ENCODE measurements at places on chromosomes 5 and 9.
A peak's percentile ranks its signal among the peaks of the same experiment; 100 is the strongest.

DNA sequence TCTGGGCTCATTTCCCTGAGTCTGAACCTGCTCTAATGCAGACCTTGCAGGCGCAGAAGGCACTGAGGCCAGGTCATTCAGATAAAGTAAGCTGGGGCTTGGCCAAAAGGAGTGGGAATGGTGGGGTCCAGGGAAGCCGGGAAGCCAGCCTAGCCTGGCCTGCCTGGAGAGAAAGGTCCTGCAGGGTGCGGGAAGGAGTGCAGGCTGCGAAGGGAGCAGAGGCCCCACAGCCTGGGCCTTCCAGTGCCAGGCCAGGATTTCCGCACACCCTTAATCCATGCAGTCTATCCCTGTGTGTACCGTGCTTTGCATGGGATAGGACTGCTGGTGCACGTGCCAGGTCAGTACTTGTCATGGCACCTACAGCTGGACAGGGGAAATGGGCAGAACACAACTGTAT, 3.6 kb upstream of the STING1 start:
- DNase-seq, result no peak

- no peak for DNase-seq
These were observed 14.4 kb downstream of the SLC12A7 start for GRCh38 chr5:1097381-1097987.

- DNase-seq, result peak; percentile 71
These were observed 96.4 kb downstream of the EBF1 start for GRCh38 chr5:159003045-159004030.

DNA sequence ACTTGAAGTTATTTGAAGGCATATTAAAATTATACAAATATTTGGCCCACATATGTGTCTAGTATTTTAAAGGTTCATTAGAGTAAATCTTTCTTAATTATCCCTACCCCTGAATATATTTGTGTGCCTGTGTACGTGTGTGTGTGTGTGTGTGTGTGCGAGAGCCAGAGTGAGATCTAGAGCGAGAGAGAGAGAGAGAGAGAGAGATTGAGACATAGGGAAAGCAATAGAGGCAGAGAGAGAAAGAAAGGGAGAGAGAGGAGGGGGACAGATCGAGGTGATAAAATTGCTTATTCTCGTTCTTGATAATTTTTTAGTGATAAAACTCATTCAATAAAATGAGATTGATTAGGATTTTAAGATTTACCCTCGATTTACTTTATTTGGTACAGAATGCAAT, 47.4 kb downstream of the ADAMTS19 start:
- DNase-seq, result no peak

DNA sequence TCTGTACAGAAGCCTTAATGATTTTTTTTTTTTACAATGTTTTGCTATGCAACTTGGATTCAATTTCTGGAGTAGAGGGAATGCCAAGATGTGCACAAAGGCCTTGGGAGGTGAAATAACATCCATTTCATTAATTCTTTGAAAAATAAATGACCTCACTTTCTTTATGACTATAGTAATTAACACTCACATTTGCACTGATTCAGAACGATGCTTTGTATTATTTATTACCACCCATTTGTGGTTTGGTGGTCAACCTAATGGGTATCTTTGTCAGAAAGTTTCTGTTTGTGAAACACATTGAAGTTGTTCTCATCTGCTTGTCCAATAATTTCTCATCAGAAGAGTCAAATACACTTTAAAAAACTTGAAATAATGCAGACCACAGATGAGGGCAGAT, 169.3 kb downstream of the NTRK2 start:
- DNase-seq, result no peak

DNA sequence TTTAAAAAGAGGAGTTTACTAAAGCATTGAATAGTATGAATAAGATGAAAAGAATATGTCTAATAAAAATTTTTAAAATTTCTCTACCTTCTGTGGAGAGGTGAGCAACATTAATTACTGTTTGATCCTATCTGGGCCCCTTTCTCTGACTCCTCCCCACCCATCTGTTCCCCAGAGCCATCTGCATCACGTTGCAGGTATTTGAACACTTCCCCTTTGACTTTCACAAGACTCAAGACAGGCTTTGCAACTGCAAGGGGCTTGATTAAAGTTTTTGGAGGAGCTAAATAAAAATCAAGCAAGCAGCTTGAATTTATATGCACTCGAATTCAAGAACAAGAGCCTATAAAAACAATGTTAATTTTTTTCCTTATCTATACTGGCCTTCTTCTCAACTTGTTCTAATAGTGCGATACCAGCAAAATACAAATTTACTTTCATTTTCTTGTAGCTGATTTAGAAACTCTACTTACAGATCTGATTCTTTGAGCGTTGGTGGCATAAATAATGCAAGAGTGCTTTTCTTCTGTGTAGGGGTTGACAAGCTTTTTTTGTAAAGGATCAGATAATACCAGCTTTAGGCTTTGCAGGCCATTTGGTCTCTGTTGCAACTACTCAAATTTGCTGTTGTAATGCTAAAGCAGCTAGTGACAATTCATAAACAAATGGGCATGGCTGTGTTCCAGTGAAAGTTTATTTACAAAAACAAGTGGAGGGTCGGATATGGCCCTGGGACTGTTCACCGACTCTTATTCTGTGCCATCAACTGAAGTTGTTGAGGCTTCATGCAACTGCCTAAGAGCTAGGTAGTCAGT, 21.2 kb downstream of the TXNDC8 start:
- DNase-seq, result no peak

GRCh38 chr9:82891321-82891720, 171.6 kb downstream of the RASEF start:
- no peak for DNase-seq

- DNase-seq, result no peak
These were observed 109.8 kb upstream of the TARS1 start for GRCh38 chr5:33330992-33331391.

GRCh38 chr5:150409638-150410523, 2.8 kb downstream of the CD74 start:
- peak; percentile 85 for DNase-seq

- no peak for DNase-seq
These were observed 34.9 kb upstream of the B4GALT1 start for GRCh38 chr9:33202018-33202417.

GRCh38 chr9:115250621-115251032, 132.7 kb upstream of the TNC start:
- peak; percentile 98 for DNase-seq

DNA sequence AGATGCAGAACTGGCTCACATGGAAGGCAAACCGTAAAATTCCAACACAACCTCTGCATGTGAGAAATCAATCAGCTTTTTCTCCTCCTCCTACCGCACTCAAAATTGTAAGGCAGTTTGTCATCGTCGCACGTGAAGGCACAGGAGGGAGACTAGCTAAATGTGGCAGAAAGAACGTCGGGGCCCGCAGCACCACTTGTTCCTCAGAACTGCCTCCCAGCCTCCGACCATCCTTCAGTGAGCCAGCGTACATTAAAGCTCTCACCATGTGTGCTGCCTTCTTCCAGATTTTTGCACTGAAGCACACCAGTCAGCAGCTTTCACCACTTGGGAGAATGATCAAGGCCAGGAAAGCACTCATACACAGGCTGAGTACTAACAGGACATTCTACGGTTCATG, 105.9 kb downstream of the RFX3 start:
- no peak for DNase-seq

- peak; percentile 13 for DNase-seq
These were observed 10.8 kb upstream of the TTC39B start for GRCh38 chr9:15317836-15318235.

- DNase-seq, result peak; percentile 59
These were observed 10.5 kb upstream of the IRF1 start for GRCh38 chr5:132500931-132501628.

DNA sequence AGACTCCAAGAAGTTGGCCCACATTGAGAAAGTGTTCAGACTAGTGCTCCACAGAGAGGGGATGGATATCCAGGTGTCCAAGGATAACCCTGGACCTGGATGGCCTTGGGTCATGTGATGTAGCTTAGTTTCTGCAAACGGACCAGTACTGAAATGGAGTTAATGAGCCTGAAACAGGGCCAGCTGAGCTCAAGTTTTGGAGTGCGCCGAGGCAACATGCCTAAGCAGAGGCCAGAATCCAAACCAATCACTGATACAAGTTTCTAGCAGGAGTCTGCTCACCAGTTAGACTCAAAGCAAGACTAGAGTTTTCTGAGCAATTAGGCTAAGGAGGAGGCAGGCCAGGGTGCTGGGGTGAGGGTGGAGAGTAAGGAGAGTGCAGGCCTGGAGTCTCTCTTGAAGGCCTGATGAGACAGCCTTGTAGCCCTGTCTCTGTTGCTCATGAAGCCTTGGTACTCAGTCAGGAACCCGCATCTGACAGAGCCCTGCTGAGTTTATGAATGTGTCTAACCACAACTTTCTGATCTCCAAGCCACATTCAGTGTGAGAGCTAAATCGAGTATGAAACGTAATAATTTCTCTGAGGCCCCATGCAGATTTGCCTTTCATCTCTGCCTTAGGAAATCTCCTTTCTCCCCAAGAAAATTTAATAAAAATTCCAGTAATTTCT, 68.9 kb upstream of the EQTN start:
- peak; percentile 72 for DNase-seq

GRCh38 chr9:3947859-3948438, 351.9 kb downstream of the GLIS3 start:
- no peak for DNase-seq

GRCh38 chr5:117039035-117039434, 464.4 kb upstream of the SEMA6A start:
- DNase-seq, result no peak

- no peak for DNase-seq
These were observed 109.3 kb upstream of the HAND1 start for GRCh38 chr5:154587123-154588026.

DNA sequence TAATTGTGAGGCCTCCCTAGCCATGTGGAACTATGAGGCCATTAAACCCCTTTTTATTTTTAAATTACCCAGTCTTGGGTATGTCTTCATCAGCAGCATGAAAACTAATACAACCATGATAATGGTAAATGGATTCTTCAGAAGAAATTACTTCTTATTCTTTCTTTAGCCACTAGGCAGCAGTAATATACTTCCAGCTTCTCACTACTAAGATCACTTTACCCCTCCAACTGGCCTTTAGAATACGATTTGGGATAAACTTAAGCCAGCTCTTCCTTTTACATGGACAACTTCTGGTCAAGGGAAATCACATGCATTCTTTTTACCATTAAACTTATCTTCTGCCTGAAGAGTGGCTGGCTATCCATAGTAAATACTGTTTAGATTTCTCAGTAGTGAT, 355.4 kb downstream of the MAN2A1 start:
- peak; percentile 46 for DNase-seq

GRCh38 chr5:34522599-34523386, 133.3 kb upstream of the RAI14 start:
- peak; percentile 87 for DNase-seq

DNA sequence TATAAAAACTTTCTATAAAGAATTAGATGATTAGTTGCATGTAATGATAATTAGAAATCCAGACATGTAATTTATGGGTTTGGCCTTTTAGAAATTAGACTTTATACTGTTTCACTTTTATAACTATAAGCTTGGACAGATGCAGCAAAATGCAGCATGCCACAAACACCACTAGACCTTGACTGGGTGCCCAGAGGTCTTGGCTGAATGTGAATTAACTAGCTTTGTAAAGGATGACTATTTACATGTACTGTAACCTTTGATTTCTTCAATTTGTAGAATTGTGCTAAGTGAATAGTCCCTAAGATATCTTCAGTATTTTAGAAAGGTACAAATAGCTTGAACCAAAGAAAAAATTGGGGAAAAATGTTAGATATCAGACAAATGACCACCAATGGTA, 2168.1 kb downstream of the MAT2B start:
- no peak for DNase-seq

DNA sequence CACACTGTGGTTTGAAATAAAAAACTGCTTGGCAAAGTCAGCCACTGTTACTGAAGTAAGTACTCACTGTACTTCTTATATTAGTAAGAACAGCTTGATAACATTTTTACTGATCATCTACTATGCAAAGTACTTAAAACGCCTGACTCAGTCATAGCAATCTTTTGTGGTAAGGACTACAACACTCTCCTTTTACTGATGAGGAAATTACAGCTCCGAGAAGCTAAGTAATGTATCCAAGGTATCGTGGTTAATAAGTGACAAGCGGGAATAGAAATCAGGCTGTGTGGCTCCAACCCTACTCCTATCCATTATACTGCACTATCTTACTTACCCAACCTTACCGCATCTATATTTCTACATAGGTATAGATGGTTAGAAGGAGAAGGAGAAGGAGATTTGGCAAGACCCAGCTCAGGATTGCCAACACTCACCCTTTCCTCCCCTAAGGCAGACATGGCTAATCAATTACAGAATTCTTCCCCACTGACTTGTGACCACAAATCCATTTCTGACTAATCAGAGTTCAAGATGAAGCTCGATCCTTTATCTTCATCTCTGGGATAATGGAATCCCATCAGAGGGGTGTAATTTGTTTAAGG, 281.4 kb downstream of the SPOCK1 start:
- peak; percentile 66 for DNase-seq

DNA sequence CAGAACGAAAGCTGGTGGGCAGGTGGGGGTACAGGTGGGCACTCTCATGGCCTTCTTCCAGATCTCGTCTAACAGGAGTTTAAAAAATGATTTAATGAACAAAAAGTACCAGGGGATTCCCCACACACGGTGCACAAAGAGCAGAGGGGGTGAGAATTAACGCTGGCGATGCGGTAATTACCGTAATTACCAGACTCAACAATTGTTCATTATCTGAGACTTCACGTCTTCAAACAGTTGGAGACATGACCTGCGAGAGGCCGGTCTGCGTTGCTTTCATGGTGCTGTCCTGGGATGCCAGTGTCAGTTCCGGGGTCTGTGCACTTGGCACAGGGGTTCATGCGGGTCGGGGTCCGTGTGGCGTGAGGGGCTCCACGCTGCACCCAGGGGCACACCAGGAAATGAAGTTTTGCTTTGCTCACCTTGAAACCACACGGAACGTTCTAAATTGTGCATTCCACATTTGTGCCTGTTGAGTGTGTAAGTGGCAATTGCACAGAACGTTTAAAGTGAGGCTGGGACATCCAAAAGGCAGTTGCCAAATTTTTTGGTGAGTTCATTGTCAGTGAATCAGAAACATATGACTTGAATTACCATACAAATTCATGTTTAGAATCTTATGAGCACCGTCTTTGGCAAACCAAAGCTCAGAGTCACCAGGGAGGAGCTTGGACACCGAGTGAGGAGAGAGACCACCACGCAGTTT, 256.4 kb upstream of the IRX1 start:
- peak; percentile 9 for DNase-seq

DNA sequence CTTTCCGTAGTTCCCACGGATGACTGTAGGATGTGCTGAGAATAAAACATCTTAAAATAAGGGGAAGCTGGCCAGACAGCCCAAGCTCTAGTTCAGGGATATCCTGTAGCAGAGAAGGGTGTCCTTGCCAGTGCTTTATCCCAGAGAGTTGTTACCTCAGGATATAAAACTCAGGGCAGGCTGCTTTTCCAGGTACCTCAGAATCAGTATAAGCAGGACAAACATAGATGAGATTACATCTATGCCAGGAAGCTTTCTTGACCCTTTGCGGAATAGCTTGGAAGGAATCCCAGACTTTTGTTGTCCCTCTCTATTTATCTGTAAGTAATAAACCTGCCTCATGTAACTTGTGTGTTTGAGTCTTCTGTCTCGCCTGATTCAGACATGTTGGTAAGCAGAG, 565.7 kb downstream of the PRDM9 start:
- DNase-seq, result no peak

Measured in AG10803 (cell line).